IPS DF 6.9 (cell line): ENCODE measurements at places on chromosomes 5 and 9.

GRCh38 chr5:141609044-141609443 lies 9.8 kb downstream of the DIAPH1 start:
- no peak for DNase-seq

GRCh38 chr5:173340984-173341383 lies 12.8 kb upstream of the STC2 start:
- no peak for DNase-seq

GRCh38 chr5:36373527-36374086 lies 71.9 kb upstream of the RANBP3L start:
- DNase-seq: no peak

GRCh38 chr5:78974011-78974410 lies 11.1 kb downstream of the ARSB start:
- no peak for DNase-seq

- DNase-seq: no peak
Observed at GRCh38 chr5:62662521-62662920, 83.9 kb downstream of the LRRC70 start.

DNA sequence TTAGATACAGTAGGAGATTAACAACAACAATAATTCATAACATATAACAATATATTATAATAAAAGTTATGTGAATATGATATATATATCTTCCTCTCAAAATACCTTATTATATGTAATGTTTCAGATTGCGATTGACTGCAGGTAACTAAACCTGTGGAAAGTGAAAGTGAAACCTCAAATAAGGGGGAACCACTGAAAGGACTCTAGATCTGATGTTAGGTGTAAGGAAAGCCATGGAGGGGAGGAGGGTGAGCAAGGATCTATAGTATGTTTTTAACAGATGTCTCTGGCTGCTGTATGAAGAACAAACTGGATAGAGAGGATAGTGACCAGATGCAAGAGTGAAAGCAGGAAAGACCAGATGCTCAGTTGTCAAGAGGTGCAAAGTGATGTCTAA lies 5.8 kb upstream of the FSTL4 start:
- no peak for DNase-seq

GRCh38 chr9:1007312-1007711 lies 30.9 kb downstream of the DMRT3 start:
- DNase-seq: no peak

- DNase-seq: no peak
Observed at GRCh38 chr5:122126177-122126755, 3.1 kb upstream of the ZNF474 start.

- no peak for DNase-seq
Observed at GRCh38 chr9:29144476-29144875, 1571.2 kb upstream of the C9orf72 start.

DNA sequence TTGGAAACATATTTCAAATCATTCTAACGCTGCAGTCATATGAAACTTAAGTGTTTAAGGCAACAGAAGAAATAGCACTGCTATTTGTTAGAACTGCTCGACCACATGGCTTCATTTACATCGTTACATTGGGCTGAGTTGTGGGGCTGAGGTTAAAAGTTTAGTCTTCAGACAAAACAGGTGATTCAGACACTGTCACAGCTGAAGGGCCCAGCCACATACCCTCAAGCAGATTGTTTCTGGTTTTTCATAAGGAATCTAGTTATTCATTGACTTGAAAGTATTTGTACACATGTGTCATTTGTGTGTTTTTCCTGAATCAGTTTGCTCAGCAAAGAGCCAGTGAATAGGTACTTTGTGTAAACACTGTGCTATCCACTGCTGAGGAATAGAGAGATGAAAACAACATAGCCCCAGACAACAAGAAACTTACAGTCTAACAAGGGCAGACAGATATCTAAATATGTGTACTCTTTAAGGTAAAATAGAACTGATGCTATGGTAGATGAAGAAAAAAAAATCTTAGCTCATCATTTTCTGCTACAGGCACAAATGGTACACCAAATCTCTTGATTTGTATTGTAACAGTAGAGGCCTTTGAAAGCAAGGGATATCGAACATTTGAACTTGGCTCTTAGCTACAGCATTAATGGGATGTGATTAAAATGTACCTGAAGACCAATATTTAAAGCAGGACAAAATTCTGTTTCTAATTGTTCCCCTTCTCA lies 357.6 kb upstream of the RPS23 start:
- DNase-seq: no peak

GRCh38 chr9:133818444-133818843 lies 80.3 kb upstream of the SARDH start:
- no peak for DNase-seq

- no peak for DNase-seq
Observed at GRCh38 chr9:121558473-121558872, 58.8 kb upstream of the GGTA1 start.

DNA sequence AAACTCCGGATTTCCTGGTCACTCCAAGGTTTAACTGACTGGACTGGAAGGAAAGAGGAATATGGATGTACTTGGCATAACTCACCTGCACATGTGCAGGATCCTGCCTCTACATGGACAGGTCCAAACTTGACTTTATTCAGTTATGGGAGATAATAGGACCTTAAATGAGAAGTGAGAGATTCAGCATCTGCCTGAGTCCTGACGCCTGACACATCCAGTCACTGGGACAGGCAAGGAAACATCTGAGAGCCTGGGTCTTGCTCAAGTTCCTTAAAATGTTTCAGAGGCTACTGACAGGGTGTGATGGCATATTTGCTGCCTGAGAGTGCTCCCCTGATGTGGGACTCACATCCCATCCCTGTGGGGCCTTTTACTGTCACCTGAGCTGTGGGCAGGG lies 34.9 kb downstream of the ZNF354A start:
- DNase-seq: no peak

DNA sequence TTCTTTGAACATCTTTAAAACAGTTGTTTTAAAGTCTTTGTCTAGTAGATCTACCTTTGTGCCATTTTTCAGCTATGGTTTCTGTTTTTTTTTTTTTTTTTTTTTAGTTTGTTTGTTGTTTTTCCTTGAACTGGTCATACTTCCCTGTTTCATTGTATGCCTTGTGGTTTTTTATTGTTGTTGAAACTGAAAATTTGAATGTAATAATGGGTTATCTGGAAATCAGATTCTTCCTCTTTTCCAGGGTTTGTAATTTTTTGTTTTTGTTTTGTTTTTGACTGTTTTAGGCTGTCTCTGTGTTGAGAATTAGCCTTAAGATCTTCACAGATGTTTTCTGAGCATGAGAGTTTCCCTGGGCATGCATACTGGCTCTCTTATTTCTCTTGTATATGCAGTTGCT lies 269.6 kb upstream of the DAP start:
- no peak for DNase-seq

GRCh38 chr5:159330131-159330800 lies at the start of gene IL12B:
TSS of gene IL12B (minus strand) at chr5:159330487. CDS start at chr5:159326782, 3,705 bp downstream.
- no peak for DNase-seq

GRCh38 chr5:78797936-78798672 lies 149.5 kb upstream of the LHFPL2 start:
- no peak for DNase-seq

GRCh38 chr5:8560776-8561175 lies 691.8 kb downstream of the MTRR start:
- DNase-seq: no peak

DNA sequence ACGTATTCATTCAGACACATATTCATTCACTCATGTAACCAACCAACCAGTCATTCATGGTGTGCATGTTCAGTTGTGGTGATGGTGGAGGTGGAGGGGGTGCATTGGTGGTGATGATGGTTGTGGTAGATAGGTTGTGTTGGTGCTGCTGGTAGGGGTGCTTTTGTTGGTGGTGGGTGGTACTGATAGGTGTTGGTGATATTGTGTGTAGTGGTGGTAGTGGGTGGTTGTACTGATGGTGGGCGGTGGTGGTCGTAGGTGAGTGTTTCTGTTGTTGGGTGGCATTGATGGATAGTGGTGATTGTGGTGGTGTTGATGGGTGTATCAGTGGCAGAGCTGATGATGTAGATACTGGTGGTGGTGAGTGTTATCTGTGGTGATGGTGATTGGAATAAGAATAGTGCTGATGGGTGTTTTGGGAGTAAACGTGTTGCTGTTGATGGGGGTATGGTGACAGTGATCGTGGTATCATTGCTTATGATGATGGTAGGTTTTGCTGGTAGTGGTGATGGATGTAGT lies 59.8 kb upstream of the SHB start:
- DNase-seq: no peak
